ENCODE measurements at places on chromosomes 7 and 10.

- DNase-seq, result no peak
Measured at GRCh38 chr7:116538138-116538537, 13.3 kb downstream of the CAV1 start.

DNA sequence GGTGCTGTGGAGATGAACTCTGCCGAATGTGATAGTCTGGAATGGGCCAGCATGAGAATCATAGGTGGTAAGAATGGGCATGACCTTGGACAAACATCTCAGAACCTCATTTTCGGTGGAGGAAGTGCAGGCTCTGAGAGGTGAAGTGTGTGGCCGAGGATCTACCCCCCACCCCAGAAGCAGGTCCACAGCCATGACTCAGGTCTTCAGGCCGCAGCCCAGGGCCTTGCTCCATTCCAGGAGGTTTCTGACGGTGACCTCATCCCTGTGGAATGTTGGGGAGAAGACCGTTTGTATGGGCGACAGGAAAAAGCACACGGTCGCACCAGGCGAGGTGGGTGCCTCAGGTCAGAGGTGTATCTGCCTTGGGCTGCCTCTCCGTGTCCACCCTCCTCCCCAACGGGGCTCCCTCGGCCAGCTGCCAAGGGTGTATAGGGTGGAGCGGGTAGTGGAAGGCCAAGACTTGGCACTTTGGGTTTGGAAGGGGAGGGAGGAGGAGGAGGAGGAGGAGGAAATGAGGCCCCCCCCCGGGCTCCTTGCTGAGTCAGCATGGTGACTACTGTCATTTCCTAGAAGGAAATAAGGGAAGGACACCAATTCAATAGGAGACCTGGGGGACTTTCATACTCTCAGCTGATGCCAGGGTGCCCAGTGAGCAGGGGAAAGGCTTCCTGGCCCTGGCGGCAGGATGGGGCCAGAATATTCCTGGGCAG lies 168.0 kb upstream of the RHEB start:
- no peak for DNase-seq

DNA sequence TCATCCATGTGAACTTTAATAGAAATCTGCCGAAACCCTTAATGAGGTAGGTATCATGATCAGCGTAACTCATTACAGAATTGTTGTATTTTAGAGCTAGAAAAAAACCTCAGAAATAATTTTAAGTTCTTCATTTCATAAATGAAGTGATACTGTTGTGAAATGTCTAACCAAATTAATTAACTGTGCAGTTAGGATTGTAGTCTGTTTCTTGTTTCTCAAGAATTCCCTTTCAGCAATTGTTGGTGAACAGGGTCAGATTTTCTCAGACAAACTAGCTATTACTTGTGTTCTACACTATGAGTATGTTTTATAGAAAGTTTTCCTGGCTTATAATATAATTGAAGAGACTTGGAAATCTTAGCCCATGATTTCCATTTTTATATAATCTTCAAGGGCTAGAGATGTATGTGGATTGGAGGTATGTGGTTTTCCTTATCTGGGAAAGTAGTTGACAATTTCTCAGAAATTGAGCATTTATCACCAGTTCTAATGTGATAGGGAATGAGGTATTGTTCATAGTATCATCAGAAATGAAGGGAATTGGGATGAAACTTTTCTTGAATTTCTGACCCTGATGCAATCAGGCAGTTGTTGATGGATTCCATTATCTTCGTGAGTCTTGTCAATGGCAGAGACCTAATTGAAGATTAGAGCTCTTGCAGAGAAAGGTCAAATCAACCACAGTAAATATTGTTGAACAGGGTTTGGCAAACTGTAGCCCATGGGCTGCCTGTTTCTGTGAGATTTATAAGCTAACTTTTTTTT lies 55.0 kb downstream of the ST7 start:
- no peak for DNase-seq

GRCh38 chr7:5232485-5232837 lies 42.4 kb downstream of the WIPI2 start:
- DNase-seq, result no peak

- no peak for DNase-seq
Measured at GRCh38 chr10:69102440-69102839, 14.5 kb downstream of the SRGN start.

GRCh38 chr7:372932-373791 lies 83.2 kb downstream of the FOXL3 start:
- DNase-seq, result no peak

- DNase-seq, result no peak
Measured at GRCh38 chr7:132603220-132603833, 27.1 kb upstream of the PLXNA4 start.

DNA sequence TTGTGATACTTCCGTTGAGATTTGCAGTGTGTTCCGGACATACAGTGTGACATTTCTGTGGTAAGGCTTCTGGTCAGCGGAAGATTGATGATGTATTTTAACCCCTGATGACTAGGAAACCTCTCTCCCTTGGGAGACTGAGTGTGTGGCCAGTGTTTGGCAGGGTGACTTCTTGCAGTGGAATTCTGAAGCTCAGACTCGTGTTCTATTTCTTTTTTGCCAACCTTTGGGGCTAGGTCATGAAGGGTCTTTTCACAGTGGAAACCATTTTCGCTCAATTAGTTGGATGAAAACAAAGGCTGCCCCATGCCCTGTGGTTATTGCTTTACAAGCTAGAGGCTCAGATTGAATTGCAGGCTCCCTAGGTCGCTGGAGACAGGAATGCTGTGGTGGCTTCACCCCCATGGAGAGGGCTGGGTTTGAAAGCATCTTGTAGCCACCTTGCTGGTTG lies 288.9 kb downstream of the BBS9 start:
- no peak for DNase-seq

- DNase-seq, result no peak
Measured at GRCh38 chr10:88672041-88672440, 7.8 kb downstream of the LIPF start.

DNA sequence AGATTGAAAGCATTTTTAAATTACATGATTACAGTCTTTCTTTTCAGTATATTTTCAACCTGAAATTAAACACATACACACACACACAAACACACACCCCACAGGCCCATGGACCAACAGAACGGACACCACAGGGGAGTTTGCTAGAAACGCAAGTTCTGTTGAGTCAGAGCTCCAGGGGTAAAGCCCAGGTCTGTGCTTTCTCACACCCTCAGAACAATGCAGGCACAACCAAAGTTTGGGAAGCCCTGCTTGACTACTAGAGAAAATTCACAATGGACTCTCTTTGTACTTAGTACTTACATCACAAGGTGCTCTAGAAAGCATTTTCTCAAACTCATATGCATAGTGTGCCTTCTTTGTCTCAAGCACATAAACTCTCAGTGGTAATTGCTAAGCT lies 704.0 kb upstream of the IGFBP3 start:
- DNase-seq, result no peak

DNA sequence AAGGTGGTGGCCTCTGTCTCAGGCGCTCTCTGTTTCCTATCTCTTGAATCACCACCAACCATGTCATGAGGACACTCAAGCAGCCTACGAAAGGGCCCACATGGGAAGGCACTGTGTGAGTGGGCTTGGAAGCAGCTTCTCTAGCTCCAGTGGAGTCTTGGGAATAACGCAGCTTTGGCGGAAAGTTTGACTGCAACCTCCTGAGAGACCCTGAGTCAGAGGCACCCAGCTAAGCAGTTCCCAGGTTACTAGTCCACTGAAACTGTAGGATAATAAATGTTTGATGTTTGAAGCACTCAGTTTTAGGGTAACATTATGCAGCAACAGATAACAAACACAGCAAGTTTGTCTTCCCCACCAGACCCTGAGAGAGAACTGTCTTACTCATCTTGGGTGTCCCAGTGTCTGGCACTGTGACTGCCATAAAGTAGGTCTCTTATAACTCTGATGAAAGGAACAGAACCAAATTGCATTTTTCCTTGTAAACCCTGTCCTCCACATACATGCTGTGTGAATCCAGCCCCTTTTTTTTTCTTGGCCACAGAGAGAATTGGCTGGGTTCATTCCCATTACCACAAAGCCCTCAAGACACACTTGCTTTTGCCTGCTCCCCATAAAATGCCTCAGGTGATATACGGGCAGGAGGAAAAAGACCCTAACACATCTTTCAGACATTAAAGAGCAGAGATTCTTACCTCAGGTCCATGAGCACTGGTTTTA lies 185.5 kb downstream of the ZNF365 start:
- DNase-seq, result no peak

DNA sequence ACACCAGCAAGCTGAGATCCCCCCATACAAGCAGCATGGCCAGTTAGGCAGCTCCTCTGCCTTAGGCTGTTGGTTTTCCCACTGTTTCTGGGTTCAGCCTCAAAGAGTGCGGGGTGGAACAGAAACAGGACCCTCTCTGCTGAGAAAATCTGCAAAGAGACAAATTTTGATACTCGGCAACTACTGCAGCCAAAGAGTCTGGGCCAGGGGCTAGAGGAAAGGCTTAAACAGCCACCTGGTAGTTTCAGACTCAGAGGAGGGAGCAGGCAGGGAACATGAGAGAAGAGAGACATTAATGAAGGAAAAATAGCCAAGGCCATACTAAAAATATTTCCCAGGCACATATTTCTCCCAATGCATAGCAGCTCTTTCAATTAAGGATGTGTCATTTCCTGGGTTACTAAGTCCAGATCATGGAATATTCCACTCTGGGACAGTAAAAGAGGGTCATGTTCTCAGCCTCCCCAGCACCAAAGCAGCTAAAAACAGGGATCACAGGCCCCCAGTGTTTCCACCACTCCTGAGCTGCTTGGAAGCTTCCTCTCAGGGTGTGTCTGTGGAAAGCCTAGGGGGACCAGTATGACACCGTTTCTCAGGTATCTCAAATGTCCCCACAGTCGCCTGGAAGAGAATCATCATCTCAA lies 29.8 kb downstream of the PDLIM1 start:
- DNase-seq, result no peak

DNA sequence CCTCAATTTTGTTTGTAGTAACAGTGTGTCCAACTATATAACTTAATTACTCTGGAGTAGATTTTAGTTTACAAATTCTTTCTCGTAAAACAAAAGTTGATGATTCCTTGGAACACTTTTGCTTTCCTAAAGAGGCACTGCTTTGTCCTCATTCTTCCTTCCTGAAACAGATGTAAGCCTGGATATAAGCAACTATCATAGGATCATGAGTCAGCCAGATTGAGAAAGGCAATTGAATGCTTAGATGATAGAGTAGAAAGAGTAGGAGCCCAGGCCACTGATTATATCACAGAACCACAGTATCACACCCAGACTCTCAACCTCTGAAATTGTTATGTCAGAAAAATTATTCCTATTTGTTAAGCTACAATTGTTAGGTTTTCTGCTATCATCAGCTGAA lies 69.9 kb downstream of the TMEM106B start:
- no peak for DNase-seq

- no peak for DNase-seq
Measured at GRCh38 chr7:94368371-94368791, 26.3 kb upstream of the COL1A2 start.

DNA sequence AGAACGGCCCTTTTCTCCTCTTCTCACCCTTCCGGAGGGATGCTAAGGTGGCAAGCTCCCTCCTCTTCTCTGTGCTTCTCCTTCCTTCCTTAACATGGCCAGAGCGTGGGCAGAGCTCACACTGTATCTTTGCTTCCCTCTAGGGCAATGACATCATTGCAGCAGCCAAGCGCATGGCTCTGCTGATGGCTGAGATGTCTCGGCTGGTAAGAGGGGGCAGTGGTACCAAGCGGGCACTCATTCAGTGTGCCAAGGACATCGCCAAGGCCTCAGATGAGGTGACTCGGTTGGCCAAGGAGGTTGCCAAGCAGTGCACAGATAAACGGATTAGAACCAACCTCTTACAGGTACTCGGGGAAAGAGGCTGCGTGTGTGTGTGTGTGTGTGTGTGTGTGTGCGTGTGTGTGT lies 36.6 kb downstream of the AP3M1 start:
- no peak for DNase-seq

DNA sequence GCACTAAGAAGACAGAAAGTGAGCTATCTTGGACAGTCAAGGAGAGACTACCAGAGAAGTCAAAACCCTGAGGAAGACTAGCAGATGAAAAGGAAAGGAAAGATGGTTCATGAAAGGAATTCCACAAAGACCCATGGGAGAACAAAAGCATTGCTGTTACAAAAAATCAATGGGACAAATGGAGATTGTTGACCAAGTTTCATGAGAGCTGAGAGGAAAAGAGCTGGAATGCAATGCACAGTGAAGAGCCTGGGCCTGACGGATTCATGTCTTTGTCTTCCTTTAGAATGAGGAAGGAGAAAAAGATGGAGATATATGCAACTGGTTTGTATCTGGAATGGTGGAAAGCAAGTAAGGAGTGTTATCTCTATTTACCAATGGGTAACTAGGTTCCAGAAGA lies 17.3 kb downstream of the TMEM243 start:
- no peak for DNase-seq

GRCh38 chr10:124245191-124245590 lies 151.8 kb upstream of the CHST15 start:
- no peak for DNase-seq

- DNase-seq, result no peak
Measured at GRCh38 chr10:81953420-81953819, 78.4 kb downstream of the NRG3 start.

- DNase-seq, result no peak
Measured at GRCh38 chr7:103751311-103751880, 238.1 kb downstream of the RELN start.

DNA sequence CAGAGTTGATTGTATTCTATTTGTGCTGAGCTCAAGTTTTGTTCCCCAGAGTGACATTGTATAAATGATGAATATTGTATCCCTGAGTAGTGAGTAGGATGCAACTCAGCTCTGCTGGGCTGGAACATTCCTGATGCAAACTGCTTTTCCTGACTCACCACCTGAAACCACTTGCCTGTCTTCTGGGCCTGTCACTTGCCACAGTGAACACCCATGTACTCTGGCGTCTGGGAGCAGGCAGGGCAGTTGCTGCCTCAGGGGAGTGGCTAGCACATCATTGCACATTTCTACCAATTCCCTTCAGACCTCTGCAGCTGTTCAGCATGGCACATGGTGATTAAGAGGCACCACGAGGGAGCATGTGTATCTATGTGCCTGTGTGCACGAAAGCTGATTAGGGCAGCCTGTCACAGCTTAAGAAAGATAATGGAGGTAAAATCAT lies 157.3 kb downstream of the SND1 start:
- DNase-seq, result no peak

GRCh38 chr10:61878740-61879068 lies 22.8 kb upstream of the ARID5B start:
- DNase-seq, result no peak

DNA sequence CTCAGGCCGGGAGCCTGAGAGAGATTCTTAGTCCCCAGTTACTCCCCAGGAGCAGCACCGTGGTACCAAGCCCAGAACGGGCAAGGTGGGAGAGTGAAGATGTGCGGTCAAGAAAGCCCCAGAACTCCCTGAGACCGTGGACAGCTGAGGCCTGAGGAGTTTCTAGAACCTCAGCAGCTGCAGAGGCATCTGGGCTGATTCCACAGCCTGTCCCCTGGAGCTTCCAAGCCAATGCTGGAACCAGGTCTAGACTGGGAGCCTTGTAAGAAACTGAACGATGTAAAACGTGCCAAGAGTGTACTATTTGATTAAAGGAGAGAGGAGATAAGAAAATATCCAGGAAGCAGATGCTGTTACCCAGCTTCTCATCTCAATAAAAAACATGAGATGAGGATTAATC lies 366.3 kb downstream of the TNS3 start:
- DNase-seq, result no peak

- DNase-seq, result no peak
Measured at GRCh38 chr10:66259836-66260235, 666.0 kb upstream of the LRRTM3 start.

GRCh38 chr7:42227021-42227420 lies 10.0 kb downstream of the GLI3 start:
- no peak for DNase-seq

GRCh38 chr7:46454816-46455215 lies 533.7 kb upstream of the IGFBP3 start:
- DNase-seq, result no peak

- no peak for DNase-seq
Measured at GRCh38 chr10:35379226-35380137, 43.2 kb downstream of the CCNY start.

- no peak for DNase-seq
Measured at GRCh38 chr7:45623740-45624391, 49.7 kb downstream of the ADCY1 start.

All from NCI-H1048 (cell line).